ENCODE measurements at places on chromosomes 12 and 14. TPM values are rescaled to one million over a fixed set of nuclear protein-coding genes. Genes with fewer than 3 reads are reported as not detected.

Gene MYH6
- total RNA-seq: not detected

DNA sequence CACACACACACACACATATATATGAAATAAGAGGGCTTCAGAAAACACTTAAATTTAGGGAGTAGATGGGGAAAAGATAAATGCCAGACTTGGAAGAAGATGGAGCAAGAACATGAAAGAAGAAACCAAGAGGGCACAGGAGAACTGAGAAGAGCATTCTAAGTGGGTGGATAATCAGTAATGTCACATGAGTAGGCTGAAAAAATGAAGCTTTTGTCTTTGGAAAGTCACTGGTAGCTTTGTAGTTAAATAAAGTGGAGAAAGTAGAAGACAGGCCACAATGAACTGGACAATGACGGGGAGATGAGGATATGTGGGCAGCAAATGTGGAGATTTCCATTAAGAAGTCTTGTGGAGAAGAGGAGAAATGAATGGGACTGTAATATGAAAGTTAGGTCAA lies 2.2 kb upstream of the ZC2HC1C start:
- DNase-seq: peak; percentile 74

GRCh38 chr14:98890556-98891340 lies 381.2 kb downstream of the BCL11B start:
- DNase-seq: no peak

GRCh38 chr12:24931666-24932405 lies 17.1 kb downstream of the BCAT1 start:
- no peak for DNase-seq

GRCh38 chr12:23350808-23351207 lies 598.7 kb downstream of the SOX5 start:
- DNase-seq: no peak

Gene NDRG2
- 13.4 TPM for total RNA-seq

Gene CD4
- total RNA-seq: not detected

GRCh38 chr12:54040148-54040494 lies 7.3 kb downstream of the HOXC5 start:
- peak; percentile 55 for DNase-seq

Gene FSCB
- not detected for total RNA-seq

Gene CLEC4E
- total RNA-seq: not detected

DNA sequence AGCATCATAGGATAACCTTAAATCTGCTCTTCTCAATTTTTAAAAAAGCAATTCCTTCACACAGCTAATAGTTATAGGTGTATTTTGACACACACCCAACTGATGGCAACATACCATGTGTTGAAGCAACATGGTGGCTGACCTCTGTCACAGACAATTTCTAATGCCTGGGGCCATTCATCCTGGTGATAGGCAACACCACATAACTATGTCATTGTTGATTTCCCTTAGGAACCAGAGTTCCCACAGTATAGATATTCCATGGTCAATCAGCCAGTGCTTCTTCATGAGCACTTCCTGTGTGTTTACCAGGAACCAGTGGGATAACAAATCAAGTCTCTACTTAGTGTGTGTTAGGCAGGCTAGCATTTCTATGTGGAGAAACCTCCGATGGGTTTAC lies 88.3 kb downstream of the FIGNL2 start:
- peak; percentile 23 for DNase-seq
